ENCODE measurements at places on chromosomes 7 and 10.

GRCh38 chr7:17618652-17618974 lies 320.2 kb downstream of the AHR start:
- no peak for DNase-seq

- DNase-seq = no peak
These were observed 1.3 kb downstream of the GALNT17 start for GRCh38 chr7:71133232-71133622.

DNA sequence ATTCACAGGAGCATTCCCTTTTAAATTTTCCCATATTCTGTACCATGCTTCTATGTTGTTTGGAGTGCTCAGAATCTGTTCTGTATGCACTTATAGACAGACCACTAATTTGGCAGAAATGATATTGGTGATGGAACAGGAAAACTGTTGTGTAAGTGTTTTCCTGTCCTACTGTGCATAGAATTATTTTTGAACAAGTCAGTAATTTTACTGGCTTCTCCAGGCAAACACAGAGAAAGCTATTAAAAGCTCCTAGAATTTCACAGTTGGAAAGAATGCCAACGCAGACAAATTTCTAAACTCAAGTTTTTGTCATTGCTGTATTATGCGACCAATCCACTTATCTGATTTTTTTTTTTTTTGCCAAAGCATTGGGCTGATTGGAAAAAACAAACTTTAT lies 55.7 kb downstream of the ANKMY2 start:
- DNase-seq = no peak

- peak; percentile 29 for DNase-seq
These were observed 282.1 kb downstream of the KCND2 start for GRCh38 chr7:120554960-120555571.
